ENCODE measurements at places on chromosomes 16 and 17. TPM values are rescaled to one million over a fixed set of nuclear protein-coding genes. Genes with fewer than 3 reads are reported as not detected.

DNA sequence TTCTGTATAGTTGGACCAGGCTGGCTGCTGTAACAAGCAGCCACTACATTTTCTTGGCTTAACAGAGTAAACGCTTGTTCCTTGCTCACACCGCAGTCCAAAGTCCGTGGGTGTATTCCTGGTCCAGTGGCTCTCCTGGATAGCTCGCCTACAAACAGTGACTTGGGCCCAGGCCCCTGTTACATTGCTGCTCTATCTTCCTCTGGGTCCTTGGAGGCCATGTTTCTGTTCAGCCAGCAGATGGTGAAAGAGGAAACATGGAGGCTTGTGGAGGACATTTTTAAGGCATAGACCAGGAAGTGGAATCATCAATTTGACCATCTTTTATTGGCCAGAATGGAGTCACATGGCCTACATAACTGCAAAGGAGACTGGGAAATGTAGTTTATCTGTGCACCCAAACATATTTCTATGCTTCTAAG lies 55.1 kb downstream of the ATP2C2 start:
- DNase-seq: peak; percentile 53
- H3K4me3 ChIP-seq: no peak overlapping the region
- H3K27me3 ChIP-seq: no peaks in the 10 kb centered on the region
- H3K4me1 ChIP-seq: no peaks in the 10 kb centered on the region
- no peaks in the 10 kb centered on the region for H3K36me3 ChIP-seq
- H3K27ac ChIP-seq: no peak overlapping the region

- no peak overlapping the region for H3K4me3 ChIP-seq
- H3K27ac ChIP-seq: no peak overlapping the region
- H3K4me1 ChIP-seq: peaks cover 27% of the 10 kb centered on the region
- H3K36me3 ChIP-seq: no peaks in the 10 kb centered on the region
- no peaks in the 10 kb centered on the region for H3K27me3 ChIP-seq
Measured at GRCh38 chr17:57911834-57912673, 43.2 kb downstream of the CUEDC1 start.

DNA sequence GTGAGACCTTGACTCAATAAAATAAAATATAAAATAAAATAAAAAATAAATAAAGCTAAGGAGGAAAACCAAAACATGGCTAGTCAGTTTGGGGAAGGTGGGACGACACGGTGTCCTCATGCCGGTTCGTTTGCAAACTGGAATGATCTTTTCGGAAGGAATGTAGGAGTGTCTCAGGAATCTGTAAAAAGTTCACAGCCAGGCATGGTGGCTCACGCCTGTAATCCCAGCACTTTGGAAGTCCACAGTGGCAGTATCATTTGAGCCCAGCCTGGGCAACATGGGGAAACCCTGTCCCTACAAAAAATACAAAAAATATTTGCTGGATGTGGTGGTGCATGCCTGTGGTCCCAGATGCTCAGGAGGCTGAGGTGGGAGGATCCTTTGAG lies 14.7 kb upstream of the RPTOR start:
- peak; percentile 11 for DNase-seq
- H3K27me3 ChIP-seq: no peaks in the 10 kb centered on the region
- no peaks in the 10 kb centered on the region for H3K4me1 ChIP-seq
- no peak overlapping the region for H3K27ac ChIP-seq
- no peaks in the 10 kb centered on the region for H3K36me3 ChIP-seq

The ARHGAP44 gene
- not detected for total RNA-seq

GRCh38 chr16:83802135-83802534 lies 5.6 kb upstream of the HSBP1 start:
- peak; percentile 91 for DNase-seq
- H3K4me1 ChIP-seq: peaks cover 30% of the 10 kb centered on the region
- H3K27me3 ChIP-seq: peaks cover 5% of the 10 kb centered on the region
- no peaks in the 10 kb centered on the region for H3K36me3 ChIP-seq
- peak overlapping the region; percentile 46 for H3K27ac ChIP-seq
- peak overlapping the region; percentile 11 for H3K4me3 ChIP-seq

- no peak overlapping the region for H3K27ac ChIP-seq
- no peaks in the 10 kb centered on the region for H3K4me1 ChIP-seq
- H3K27me3 ChIP-seq: peaks cover 74% of the 10 kb centered on the region
- DNase-seq: no peak
- no peaks in the 10 kb centered on the region for H3K36me3 ChIP-seq
- no peak overlapping the region for H3K4me3 ChIP-seq
Measured at GRCh38 chr16:49431591-49432290, 58.1 kb downstream of the C16orf78 start.

The PRSS53 gene
- total RNA-seq: 9.2 TPM

- H3K27ac ChIP-seq: no peak overlapping the region
- H3K4me3 ChIP-seq: no peak overlapping the region
- no peaks in the 10 kb centered on the region for H3K27me3 ChIP-seq
- no peaks in the 10 kb centered on the region for H3K4me1 ChIP-seq
- H3K36me3 ChIP-seq: no peaks in the 10 kb centered on the region
Measured at GRCh38 chr16:12500771-12501170, 302.9 kb downstream of the CPPED1 start.
